Eye (tissue), 1 donor: ENCODE measurements at places on chromosomes 2 and 18.

DNA sequence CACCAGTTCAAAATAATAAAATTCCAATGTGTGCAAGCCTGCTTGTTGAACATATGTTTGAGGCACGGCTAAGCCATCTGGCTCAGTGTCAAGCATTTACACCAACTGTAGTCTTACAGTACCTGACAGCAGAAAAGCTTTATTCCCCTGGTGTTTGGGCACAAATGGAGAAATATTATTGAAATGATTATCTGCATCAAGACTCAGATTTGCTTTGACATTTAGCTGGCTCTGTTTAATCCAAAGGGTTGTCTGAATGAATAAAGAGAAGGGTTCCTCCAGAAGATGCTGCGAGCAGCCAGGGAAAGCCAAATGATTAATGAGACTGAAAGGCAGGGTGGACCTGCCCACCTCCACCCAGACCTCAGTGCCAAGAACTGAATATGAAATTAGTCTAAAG is 393.2 kb upstream of the GALNT5 start:
- DNase-seq: peak; percentile 63

GRCh38 chr2:1130922-1131321 is 180.3 kb downstream of the SNTG2 start:
- no peak for DNase-seq

GRCh38 chr18:79704631-79705030 is 25.0 kb downstream of the CTDP1 start:
- DNase-seq: no peak

DNA sequence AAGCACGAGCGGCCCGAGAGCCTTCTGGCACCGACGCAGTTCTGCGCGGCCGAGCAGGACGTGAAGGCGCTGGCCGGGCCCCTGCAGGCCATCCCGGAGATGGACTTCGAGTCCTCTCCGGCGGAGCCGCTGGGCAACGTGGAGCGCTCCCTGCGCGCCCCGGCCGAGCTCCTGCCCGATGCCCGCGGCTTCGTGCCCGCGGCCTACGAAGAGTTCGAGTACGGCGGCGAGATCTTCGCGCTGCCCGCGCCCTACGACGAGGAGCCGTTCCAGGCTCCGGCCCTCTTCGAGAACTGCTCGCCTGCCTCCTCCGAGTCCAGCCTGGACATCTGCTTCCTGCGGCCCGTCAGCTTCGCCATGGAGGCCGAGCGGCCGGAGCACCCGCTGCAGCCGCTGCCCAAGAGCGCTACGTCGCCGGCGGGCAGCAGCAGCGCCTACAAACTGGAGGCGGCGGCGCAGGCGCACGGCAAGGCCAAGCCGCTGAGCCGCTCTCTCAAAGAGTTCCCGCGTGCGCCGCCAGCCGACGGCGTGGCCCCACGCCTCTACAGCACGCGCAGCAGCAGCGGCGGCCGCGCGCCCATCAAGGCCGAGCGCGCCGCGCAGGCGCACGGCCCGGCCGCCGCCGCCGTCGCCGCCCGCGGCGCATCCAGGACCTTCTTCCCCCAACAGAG is 70.4 kb downstream of the ARHGEF33 start:
- DNase-seq: peak; percentile 94

DNA sequence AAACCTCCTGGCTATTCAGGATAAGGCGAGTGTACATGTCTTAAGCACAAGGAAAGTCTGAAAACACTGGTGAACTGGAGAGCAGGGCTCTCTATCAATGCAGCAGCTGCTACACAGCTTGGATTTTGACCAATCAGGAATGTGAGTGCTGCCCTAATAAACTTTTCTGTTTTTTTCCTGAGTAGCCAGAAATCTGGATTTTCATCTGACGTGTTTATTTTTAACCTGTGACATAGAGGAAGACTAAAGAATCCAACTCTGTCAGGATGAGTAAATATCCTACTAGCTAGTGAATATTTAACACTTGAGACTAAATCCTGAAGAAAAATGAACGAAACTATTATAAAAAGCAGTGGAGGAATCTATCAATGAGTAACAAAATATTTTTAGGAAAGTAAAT is 1638.9 kb downstream of the LRP1B start:
- DNase-seq: no peak

GRCh38 chr2:119537792-119538191 is 6.5 kb upstream of the CFAP221 start:
- DNase-seq: no peak

DNA sequence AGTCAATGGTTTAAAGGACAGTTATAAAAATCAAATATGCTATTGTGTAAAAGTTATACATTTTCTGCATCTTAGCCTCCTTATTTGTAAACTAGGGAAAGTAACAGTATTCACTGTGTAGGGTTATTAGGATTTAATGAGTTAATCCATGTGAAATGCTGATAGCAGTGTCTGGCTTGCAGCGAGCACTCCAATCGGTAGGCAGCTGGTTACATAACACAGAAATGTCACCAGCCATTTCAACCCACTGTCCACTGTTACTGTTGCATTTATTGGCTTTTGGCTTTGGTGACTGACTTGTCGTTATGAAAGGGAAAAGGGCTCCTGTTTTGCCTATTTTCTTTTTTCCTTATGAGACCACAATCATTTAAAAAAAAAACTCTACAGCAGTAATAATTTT is 38.9 kb downstream of the ID2 start:
- DNase-seq: no peak

DNA sequence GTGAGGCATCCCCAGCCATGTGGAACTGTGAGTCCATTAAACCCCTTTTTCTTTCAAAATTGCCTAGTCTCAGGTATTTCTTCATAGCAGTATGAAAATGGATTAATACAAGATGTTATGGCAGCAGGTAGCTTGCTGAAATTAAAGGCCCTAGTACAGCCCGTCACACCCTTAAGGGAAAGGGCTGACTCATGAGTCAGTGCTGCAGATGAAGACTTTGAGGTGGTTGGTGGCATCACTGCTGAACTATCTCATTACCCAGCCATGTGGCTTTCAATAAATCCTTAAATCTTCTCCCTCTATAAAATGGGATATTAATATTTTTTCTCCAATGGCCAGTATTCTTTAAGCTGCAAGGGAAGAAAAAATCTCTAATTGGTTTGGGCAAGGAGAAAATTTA is 226.1 kb upstream of the CCDC68 start:
- no peak for DNase-seq

GRCh38 chr2:181438261-181438660 is 18.9 kb upstream of the ITGA4 start:
- no peak for DNase-seq

GRCh38 chr2:161580426-161580825 is 43.8 kb upstream of the SLC4A10 start:
- DNase-seq: no peak

DNA sequence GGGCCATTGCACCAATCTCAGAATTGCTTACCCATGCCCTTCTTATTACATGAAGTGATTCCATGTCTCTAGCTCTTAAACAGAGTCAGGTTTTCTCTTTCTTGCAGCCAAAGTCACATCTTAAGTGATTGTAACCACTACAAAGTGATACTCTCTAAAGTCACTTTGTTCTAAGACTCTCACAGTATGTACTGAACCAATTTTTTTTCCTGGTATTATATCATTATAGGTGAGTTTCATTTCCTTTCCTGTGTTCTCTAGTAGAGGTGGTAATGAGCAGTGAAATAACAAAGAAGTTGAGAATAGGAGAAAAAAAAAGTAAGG is 66.3 kb upstream of the DARS1 start:
- DNase-seq: no peak

DNA sequence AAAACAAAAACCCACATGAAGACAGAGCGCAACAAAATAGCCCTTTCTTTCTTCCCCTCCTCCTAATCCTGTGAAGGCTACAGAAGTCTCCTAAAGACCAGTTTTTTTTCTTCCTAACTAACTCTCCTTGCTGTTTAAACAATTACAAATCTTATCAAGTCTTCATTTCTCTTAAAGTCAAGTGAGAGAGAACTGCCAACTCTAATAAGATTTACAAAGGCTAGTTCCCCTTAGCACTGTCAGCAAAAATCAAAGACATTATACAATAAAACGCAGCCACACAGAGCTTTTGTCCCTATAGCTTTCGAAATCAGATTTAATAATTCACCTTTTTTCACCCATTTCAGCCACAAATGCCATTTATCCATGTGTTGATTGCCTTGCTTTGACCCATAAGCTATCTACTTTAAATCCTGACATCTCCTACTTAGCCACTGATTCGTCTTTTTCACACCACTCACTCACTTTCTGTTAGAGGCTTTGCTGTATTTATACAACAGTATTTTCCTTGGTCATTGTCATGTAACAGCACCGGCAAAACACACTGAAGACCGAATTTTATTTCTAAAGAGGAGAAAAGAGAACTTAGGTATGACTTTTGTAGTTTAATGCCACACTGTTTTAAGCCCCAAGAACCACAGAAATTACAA is 5.9 kb downstream of the NRXN1 start:
- no peak for DNase-seq

DNA sequence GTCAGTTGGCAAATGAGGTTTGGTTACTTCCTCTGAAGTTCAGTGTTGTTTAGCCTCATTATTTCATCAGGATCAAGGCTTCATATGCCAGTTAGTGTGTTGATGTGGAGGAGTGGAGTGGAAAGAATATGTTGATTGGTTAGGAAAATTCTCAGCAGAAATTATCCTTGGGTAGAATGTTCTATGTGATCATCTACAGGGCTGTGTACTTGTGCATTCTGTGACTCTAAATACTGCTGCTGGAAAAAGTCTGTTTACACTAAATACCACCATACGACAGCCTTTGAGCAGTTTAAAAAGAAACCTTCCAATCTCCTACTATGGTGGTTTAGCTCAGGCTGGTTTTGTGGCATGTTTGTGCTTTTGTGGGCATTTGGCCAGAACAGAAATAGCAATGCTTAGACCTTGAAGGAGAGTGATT is 25.8 kb downstream of the CAB39 start:
- peak; percentile 22 for DNase-seq

DNA sequence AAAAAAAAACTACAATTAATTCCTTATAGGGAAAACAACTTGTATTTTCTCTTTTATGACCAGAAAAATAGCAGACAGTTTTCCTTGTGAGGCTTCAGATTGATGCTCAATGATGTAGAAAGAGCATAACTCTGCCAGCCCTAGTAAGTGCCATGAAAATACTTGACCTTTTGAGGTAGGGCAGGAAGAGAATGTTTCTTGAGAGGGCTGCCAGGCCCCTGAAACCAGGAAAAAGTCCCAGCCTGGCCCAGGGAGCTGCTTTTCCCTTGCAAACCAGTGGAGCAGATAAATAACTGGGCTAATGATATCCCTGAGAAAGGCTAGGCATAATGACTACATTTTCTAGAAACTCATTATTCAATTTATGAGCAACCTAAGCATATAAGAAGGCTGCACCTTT is 126.8 kb downstream of the SLC8A1 start:
- no peak for DNase-seq

- DNase-seq: peak; percentile 44
Observed at GRCh38 chr2:217151509-217152206, 291.8 kb upstream of the TNP1 start.

GRCh38 chr2:20649976-20650375 is 922 bp downstream of the HS1BP3 start:
- DNase-seq: no peak

GRCh38 chr2:120546048-120546864 is 189.4 kb upstream of the GLI2 start:
- peak; percentile 66 for DNase-seq

GRCh38 chr2:40534528-40534927 is 82.6 kb upstream of the SLC8A1 start:
- DNase-seq: no peak

DNA sequence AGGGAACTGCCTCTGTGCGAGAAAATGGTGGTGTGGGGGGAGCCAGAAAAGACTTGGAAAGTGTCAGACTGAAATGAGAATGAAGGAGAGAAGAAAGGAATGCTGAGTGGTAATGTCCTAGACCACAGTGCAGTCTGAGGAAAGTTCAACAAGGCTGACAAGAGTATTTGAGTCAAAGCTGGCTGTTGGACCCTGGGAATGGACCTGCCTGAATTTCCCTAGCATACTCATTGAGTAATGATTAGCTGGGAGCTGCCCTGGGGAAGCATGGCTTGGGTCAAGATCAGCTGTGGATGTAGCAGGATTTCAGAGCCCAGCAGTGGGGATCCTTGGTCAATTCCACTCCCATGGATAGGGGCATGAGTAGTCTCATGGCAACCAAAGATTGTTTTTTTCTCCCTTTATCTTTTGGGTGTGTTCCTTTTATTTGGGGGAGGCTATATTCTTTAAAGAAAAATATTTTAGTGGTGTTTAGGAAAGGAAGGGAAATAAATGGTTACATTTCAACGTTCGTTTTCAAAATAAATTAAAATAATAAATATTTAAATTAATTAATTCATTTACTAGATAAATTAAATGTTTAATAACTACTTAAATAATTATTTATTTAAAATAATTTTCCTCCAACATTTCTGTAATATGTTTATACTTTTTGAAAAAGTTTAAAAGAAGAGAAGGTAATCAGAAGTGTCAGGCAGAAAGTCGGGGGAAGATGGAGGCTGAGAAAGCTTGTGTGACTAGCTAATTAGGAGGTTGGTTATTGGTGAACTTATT is 15.9 kb upstream of the LHCGR start:
- no peak for DNase-seq

DNA sequence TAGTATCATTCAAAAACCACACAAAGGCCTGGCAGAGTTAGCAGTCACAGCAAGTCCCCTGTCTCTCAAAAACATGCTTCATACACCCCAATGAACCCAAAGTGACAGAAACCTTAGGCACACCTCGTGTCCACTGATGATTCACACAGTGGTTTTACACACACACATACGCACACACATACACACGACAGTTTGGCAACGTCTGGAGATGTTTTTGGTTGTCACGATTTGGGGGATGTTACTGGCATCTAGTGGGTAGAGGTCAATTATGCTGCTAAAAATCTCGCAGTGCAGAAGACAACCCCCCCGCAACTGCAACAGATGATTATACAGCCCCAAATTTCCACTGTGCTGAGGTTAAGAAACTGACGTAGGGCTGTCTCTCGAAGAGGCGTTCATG is 72.9 kb upstream of the PARD3B start:
- no peak for DNase-seq

DNA sequence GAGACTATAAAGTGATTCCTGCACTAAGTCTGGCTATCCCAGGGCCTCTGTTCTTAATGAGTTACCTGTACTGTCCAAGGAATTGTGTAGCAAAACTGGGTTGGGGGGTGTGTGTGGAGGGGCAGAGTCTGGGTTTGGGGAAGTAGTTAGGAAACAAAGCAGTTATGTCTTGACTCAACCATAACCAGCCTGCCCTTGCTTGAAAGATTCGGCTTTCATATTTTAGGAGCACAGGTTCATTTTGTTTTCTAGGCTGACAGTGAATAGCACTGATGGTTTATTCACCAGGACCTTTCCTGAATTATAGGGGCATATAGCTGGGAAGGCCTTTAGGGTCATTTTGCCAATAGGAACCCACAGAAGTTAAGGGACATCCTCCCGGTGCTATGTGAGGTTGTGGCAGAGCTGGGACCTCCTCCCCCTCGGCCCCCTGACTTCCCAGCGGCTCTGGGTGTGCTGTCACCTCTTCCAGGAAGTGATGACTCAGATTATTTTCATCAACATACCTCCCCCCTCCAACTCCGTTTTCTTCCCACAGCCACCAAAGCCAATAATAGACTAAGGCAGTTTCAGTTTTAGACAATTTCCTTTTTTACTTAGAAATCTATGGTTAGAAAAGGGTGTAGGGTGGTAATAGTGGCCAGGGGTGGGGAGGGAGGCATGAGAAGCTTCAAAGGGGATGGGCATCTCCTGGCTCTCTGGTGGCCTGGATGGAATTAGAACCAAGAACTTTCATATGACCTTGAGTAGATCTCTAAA is 44.8 kb downstream of the SETBP1 start:
- DNase-seq: no peak
